ENCODE measurements at places on chromosomes 12 and 14.

GRCh38 chr12:7905071-7905470 is 30.9 kb downstream of the SLC2A3 start:
- peak; percentile 24 for DNase-seq

- no peak for DNase-seq
Observed at GRCh38 chr14:61653507-61653906, 41.8 kb upstream of the HIF1A start.

GRCh38 chr12:38904537-38905479 is 583 bp downstream of the CPNE8 start:
- no peak for DNase-seq

DNA sequence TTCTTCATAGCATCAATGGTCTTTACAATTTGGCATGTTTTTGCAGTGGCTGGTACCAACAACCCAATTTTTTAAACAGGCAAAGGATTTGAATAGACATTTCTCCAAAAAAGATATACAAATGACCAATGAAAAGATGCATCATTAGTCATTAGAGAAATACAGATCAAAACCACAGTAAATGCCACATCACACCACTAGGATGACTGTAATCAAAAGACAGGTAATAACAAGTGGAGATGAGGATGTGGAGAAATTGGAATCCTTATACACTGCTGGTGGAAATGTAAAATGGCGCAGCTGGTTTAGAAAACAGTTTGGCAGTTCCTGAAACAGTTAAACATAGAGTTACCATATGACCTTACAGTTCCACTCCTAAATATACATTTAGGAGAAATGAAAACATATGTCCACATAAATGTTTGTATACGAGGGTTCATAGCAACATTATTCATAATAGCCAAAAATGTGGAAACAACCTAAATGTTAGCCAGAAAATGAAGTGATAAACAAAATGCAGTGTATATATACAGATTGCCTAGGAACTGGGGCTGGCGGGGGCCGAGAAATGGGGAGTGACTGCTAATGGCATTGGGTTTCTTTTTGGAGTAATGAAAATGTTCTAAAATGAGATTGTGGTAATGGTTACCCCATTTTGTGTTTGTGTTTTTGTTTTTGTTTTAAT is 55.2 kb downstream of the TGFB3 start:
- no peak for DNase-seq

- DNase-seq: peak; percentile 95
Observed at GRCh38 chr12:6607751-6608591, 792 bp upstream of the CHD4 start.

- DNase-seq: no peak
Observed at GRCh38 chr14:53167602-53168328, 14.6 kb upstream of the DDHD1 start.

GRCh38 chr12:95343461-95344230 is 126.0 kb downstream of the VEZT start:
- DNase-seq: no peak

DNA sequence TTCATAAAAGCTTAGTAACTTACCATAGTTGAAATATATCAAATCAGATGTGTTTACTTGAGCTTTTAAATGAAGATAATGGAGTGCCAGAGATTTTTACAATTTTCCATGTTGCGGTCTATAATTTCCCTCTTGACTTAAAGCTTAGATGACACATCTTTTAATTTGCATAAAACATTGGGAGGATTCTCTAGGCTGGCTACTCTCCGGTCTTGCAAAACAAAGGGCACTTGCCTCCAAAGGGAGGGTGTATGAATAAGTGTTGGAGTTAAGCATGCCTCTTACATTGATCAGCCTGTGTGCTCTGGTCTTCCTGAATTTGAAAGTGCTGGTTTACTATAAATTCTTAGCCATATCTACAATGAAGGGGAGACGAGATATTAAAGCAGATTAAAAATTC is 336.4 kb upstream of the NAV3 start:
- DNase-seq: no peak

- DNase-seq: no peak
Observed at GRCh38 chr14:86570371-86570770, 1040.4 kb downstream of the FLRT2 start.

GRCh38 chr12:111260732-111261131 is 108.2 kb downstream of the PHETA1 start:
- no peak for DNase-seq

GRCh38 chr12:124616394-124617221 is 49.2 kb upstream of the NCOR2 start:
- DNase-seq: no peak

- no peak for DNase-seq
Observed at GRCh38 chr14:71488703-71489191, 443.5 kb upstream of the RGS6 start.

GRCh38 chr12:131380965-131381705 is 329.8 kb upstream of the SFSWAP start:
- DNase-seq: no peak

GRCh38 chr12:93857991-93858447 is 180.8 kb downstream of the CRADD start:
- no peak for DNase-seq

DNA sequence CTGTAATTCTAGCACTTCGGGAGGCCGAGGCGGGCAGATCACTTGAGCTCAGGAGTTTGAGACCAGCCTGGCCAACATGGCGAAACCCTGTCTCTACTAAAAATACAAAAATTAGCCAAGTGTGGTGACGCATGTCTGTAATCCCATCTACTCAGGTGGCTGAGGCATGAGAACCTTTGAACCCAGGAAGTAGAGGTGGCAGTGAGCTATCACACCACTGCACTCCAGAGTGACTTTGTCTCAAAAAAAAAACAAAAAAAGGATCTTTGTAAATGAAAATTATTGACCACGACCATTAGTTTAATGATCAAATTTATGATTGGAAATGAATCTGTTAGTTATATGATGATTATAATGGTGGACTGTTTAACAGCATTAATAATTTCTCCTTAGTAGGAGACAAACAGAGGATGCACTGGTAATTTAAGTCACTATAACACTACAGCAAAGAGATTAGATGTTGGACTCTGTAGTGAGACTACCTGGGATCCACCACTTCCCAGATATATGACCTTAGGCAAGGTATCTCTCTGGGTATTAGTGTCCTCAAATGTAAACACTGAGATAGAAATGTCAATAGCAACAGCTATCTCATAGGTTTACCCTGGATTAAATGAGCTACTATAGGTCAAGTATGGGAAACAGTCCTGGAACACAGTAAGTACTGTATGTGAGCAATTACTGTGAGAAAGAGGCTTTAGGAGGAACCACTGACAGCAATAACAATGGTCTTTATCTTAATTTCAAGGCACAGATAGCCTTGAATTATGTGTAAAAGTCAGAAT is 214.7 kb downstream of the NOVA1 start:
- DNase-seq: no peak

GRCh38 chr12:68117661-68118060 is 41.9 kb downstream of the IFNG start:
- no peak for DNase-seq

DNA sequence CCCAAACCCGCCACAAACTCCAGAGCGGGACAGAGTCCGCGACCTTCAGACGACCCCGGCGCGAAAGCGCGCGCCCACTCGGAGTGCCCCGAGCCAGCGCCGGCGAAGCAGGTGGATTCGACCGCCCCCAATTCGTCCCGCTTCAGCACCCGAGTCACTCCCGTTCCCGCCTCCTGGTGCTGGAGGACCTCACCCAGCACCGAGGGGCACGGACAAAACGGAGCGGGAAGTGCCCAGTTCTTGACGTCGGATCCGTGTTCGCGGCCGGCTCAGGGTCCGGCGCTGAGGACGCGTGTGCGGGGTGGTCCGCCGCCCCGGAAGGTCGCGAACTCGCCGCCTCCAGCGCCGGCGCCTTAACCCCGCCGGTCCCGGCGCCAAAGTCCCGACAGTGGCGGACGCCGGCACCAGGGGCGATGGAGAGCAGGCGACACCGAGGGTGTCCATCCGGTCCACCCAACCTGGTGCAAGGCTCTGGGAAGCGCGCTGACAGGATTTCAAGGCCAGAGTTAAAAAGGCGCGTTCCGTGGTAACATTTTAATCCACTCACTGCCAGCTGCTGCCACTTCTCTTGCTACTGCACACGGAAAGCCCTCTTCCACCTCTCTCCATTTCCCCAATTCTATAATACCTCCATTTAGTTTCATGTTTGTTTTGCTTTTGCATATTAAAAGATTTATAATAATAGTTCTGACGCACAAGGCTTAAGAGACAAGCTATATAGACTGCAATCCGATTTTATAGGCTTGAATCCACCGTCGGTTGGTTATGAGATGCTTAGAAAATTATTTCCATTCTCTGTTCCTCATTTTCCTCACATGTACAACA is 240.0 kb upstream of the CPNE8 start:
- DNase-seq: no peak

- DNase-seq: no peak
Observed at GRCh38 chr12:6322969-6323339, 12.5 kb downstream of the PLEKHG6 start.

Data from NCI-H1105 (cell line).